ENCODE measurements at places on chromosomes 4 and X.
A peak's percentile ranks its signal among the peaks of the same experiment; 100 is the strongest.

DNA sequence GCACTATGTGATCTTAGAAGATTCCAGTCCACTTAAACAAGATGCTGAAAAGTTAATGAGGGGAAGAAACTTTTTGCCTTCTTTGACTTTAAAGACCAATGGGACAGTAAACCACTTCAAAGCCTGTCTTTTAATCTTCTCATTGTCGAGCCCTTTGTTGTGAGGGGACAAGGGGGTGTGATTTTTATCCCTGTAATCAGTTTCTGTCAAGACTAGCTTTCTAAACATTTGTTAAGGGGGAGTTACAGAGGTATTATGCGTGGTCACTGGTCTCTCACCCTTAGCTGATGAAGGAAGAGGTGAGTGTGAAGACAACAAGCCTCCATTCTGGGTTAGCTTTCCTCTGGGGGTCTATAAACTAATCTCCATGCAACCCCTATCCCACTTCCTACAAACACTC is 409.3 kb downstream of the ARHGAP24 start:
- DNase-seq = no peak

GRCh38 chr4:30362436-30362835 is 357.7 kb upstream of the PCDH7 start:
- DNase-seq = no peak

DNA sequence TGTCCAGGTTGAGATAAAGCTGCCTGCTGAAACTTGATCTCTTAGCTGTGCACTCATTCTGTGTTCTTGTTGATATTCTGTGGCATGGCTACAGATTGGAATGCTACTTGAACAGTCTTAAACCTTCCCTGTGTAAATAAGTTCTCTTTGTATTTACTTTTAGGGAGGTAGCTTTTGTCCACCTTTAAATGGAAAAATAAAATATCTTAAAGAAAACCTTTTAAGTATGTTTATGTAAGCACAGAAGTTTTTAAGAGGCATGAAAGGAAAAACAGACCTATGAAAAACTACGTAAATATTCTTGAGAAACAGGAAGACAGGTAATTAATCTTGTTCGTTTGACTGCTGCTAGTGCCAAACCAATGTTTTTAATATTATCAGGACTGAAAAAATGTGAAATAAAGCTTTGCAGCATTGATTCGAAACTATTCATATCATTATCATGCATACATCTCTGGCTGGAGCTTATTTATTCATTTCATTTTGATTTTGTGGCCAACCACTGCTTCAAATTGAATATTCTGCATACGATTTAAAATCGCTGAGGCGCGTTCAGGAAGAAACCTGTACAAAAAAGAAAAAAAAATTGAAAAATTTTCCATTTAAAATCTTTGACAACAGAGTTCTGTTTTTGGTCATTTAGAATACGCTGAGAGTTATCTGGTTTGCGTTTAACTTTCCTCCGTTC is 17.8 kb downstream of the HSD17B13 start:
- DNase-seq = no peak

- DNase-seq = no peak
Observed at GRCh38 chr4:187302457-187303150, 578.9 kb upstream of the FAT1 start.

DNA sequence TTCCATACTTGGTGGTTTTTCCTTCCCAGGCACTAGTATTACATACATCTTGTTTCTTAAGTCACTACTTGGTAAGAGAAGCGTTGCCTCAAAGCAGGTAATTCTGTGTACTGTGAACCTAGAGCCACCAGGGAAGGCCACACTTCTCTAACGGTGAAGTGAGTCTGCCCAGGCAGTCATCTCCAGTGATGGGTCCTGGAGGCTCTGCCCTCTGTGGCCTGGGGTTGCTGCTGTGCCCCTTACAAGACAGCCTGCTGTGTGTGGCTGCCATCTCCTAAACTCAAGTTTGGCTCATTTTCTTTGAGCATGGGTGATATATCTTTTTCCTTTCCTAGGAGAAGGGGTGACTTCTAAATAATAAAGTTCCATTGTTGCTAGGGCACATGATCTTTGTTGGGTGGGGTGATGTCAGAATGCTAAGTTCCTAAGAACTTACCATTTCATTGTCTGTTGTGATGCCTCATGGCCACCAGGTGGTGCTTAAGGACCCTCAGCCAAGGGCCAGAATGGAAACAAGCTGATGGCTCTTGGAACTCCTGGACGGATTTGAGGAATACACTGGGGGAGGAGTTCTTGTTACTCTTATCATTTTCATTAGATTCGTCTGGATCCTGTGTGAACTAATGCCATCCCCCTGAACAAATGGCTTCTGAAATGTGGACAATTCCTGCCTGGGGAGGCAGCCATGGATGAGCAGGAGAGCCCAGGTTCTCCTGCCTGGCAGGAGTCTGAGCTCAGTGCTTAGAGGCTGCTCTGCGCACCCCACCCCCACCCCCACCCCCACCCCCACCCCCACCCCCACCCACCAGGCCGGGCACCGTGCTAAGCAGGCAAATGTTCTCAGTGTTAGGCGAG is 41.1 kb upstream of the WDR1 start:
- DNase-seq = peak; percentile 35

GRCh38 chrX:150486011-150486410 is 82.4 kb upstream of the MTM1 start:
- peak; percentile 50 for DNase-seq

DNA sequence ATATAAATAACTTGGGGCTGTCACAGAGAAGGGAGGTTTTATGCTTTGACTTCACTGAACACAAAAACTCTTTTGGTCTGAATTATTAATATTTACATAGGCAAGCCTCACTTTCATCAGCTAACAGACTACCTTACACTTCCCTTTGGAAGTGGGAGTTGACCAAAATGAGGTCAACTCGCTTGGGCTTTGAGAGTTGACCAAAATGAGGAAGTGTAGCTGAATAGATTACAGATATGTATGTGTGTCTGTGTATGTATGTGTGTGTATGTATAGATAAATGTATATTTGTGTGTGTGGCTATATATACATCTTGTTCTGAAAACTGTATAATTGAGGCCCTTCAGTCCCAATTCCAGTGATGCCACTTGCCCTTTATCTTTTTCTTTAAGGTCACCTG is 113.3 kb upstream of the IL13RA1 start:
- no peak for DNase-seq

DNA sequence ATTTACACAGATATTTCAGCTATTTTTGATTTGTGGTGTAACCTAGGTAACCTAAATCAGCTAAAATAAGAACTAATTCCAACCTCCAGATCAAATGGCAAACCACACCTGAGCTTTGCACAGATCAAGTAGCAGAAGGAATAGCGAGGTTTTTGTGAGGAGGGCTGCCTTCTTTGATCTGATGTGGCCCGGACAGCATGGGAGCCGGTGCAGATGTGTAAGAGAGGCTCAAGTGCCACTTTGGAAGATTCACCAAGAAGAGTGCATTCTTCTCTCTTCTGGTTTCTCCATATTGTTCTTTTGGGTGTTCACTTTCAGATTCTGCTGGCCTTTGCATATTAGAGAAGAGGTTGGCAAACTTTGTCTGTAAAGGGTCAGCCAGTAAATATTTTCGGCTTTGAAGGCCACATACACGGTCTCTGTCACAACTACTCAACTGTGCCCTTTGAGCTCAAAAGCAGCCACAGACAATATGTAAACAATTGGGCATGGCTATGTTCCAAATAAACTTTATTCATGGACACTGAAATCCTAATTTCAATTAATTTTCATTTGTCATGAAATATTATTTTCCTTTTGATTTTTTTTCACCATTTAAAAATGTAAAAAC is 78.9 kb upstream of the FAM9C start:
- DNase-seq = no peak

GRCh38 chrX:33272986-33273385 is 61.6 kb upstream of the DMD start:
- no peak for DNase-seq

DNA sequence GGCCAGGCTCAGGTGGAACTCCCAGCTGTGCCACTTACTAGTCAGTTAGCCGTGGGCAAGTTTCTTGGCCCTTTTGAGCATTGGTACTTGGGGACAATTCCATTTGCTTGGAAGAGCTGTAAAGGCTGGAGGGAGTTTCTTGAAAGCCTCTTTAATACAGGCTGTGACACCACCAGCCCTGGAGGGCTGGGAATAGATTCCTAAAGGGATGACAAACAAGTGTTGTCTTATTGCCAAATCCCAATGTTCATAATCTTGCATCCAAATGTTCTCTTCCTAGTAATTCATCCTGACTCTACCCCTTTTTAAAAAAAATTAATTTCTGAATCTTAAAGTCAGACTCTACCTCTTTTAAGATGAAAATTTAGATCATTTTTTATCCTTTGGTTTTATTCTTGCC is 14.6 kb upstream of the MED28 start:
- no peak for DNase-seq

DNA sequence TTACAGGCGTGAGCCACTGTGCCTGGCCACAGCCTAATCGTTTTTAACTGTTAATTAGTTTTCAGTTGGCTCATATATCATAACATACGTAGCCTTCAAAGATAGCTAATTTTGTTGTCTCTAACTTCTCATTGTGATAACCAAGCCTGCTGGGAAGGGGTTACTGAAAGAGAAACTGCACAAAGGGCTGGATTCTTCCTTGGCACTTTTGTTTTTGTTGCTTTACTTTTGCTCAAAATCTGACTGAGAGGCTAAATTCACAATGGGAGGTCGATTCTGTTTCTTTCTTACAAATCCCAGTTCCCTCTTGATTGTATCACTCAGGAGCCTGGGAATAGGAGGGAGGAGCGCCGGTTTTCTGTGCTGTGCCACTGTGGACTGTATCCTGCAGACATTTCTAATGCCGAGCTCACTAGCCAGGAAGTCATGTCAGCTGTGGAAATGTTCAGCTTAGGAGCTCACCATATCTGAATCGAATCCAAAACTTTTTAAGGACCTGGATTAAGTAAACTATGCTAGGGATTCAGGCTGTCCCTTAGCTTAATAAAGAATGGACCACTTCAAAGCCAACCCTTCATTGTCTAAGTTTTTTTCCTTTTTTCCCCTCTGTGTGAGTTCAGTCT is 120.5 kb upstream of the FAT1 start:
- DNase-seq = no peak

GRCh38 chrX:9153300-9153699 is 119.4 kb upstream of the FAM9B start:
- no peak for DNase-seq

GRCh38 chr4:35325908-35326453 is 918.3 kb downstream of the ARAP2 start:
- no peak for DNase-seq

DNA sequence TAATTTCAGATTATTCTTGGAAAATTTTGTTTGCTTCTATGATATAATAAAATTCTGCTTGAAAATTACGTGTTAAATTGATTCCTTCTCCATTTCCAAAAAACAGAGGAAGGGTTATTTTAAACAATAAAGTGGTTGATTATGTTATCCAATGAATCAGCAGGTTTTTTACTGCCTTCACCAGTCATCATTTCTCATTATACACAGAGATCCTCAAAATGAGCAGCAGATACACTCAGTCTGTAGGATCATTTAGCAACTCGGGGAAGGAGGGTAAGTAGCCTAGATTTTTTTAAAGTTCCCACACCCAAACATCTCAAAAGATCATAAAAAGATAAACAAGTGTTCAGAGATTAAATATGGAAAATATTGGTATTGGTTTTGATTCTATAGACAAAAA is 6.8 kb upstream of the TMEM144 start:
- no peak for DNase-seq

Measured in activated naive CD4-positive, alpha-beta T cell treated with Interleukin-2 at 50 U/mL for 16 hours (primary cell).